Astrocyte of the cerebellum (primary cell): ENCODE measurements at places on chromosomes 1 and 21.

DNA sequence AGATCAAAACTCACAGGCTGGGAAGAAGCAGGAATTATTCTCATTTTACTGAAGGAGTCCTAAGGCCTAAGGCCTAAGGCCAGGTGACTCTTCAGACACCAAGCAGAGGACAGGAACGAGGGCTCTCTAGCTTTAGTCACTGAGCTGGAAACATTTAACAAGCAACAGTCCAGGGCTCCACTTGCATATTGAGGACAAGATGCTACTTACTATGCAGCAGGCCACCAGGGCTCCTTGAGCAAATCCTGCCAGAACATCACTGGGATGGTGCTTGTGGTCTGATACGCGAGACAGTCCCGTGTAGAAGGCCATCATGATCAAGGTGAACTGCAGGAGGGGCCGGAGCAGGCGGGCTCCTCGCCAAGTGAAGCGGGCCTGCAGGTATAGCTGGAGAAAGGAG is 67.6 kb downstream of the PLPP3 start:
- DNase-seq = no peak

- DNase-seq = no peak
These were observed 106.6 kb downstream of the BCAR3 start for GRCh38 chr1:93574991-93575390.

GRCh38 chr1:38073534-38074301 is 27.1 kb upstream of the POU3F1 start:
- DNase-seq = no peak

GRCh38 chr1:147270721-147271120 is 28.2 kb downstream of the CHD1L start:
- no peak for DNase-seq

DNA sequence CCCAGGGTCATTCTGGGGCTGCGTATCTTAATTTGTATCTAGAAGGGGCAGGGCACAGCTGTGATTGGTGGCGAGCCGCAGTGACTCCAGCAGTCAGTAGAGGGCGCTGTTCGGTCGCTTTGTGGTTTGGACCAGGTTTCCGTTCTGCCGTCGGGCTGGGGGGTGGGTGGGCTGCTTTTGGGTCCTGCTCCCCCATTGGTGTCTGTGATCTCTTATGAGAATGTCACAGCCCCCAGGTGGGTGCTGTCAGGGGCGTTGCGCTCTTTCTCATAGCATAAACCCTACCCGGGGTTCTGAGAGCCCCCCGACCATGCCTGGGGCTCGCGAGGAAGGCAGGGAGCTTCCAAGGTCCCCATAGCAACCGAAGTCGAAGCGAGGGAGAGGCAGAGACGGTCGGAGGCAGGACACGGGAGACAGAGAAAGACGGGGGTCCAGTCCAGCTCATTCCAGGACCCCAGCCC is 5.4 kb downstream of the TFF3 start:
- no peak for DNase-seq

GRCh38 chr1:65281846-65282245 is 27.5 kb upstream of the DNAJC6 start:
- no peak for DNase-seq

DNA sequence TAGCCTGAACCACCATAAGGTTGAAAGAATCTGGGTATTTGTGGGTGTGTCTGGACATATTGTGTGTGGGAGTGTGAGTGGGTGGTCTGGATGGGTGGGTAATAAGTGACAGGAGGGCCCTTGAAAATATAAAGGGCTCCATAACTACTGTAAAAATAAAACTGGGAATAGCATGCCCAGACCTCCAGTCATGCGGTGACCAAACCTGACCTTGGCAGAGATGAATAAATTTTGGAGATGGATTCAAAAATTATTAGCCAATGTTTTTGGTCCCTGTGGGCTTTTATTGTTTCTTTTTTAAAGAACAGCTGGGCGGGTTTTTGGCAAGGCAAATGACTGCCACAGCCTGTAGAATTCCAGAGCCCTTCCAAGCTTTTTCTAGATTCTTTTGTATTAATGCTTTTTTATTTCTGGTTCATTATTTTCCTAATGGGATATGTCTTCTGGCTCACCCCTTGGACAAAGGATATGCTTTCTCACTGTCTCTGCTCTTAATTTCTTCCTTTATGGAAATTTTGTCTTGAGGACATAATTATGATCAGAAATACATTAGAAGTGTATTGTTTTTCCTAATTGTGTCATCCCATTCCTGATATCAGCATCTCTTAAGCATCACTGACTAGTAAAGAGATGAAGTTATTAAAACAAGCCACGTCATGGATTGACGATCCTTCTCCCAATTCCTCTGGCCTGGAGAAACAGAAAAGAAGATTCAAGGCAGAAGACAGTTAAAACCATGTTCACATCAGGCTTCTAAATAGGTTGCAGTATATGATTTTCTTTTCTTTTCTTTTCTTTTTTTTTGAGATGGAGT is 69.5 kb downstream of the NTMT2 start:
- no peak for DNase-seq

GRCh38 chr1:219340796-219341195 is 167.1 kb downstream of the LYPLAL1 start:
- no peak for DNase-seq

DNA sequence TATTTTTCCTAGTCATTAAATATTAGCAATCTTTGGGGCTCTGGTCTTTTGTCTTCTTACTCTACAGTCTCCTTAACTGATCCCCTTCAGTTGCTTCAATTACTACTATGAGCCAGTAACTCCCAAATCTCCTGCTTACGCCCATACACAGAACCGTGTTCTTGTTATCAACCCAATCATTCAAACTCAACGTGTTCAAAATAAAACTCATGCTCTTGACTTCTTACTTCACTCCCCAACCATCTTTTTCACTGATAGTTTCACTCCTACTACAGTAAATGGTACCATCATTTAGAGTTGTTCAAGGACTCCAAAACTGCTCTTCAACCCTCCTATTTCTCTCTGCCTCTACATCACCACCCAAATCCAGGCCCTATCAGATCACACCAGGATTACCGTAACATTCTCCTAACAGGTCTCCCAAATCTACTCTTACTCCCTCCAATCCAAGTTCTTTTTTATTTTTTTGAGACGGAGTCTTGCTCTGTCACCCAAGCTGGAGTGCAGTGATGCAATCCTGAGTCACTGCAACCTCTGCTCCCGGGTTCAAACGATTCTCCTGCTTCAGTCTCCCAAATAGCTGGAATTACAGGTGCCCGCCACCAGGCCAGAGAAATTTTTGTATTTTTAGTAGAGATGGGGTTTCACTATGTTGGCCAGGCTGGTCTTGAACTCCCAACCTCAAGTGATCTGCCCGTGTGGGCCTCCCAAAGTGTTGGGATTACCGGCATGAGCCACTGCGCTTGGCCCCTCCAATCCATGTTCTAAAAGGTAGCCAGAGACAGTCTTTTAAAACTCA is 3.0 kb downstream of the YARS1 start:
- no peak for DNase-seq

- DNase-seq = no peak
These were observed 50.6 kb downstream of the FAAP20 start for GRCh38 chr1:2143814-2144500.

GRCh38 chr1:175129182-175129581 is 61.5 kb downstream of the TNN start:
- no peak for DNase-seq

- no peak for DNase-seq
These were observed at the start of gene GSTM4 for GRCh38 chr1:109655615-109656519. TSS of gene GSTM4 (plus strand) at chr1:109656099. CDS start at chr1:109656390, 291 bp downstream.

- no peak for DNase-seq
These were observed 1401.7 kb downstream of the NCAM2 start for GRCh38 chr21:22399681-22400514.
